ENCODE measurements at places on chromosomes 11 and 22.
A peak's percentile ranks its signal among the peaks of the same experiment; 100 is the strongest.

DNA sequence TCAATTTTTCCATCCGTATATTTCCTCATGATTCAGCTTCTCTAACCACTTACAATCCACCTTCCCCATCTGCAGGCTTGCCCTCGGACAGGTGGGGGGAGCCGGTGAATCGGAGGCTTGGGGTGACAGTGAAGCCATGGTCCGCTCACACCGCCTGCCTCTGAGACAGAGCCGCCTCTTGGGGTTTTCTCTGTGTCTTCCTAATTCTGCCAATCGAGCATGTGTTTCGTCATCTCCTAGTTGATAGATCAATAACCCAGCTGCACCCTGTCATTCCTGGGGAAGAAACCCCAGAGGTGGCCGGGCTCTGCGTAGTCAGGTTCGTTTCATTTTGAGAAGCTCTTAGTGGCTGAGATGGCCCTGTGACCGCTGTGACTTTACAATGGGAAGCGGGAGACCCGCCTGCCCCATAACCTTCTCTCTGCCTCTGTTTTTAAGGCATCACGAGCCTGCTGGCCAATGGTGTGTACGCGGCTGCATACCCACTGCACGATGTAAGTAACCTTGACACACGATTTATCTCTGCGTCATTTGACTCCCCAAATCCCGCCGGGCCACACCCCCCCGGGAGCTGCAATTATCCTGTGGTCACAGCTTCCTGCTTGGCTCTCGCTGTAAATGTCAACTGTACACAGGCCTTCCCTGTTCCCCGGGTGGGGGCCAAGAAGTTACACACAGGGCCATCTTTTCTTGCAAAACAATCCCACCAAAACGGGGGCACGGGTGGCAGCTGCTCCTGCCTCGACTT is 33.3 kb downstream of the ANO1 start:
- peak; percentile 69 for DNase-seq

- DNase-seq = no peak
Measured at GRCh38 chr11:19669511-19669910, 43.1 kb upstream of the NAV2 start.

GRCh38 chr22:49953027-49953679 is 7.4 kb upstream of the PIM3 start:
- no peak for DNase-seq

DNA sequence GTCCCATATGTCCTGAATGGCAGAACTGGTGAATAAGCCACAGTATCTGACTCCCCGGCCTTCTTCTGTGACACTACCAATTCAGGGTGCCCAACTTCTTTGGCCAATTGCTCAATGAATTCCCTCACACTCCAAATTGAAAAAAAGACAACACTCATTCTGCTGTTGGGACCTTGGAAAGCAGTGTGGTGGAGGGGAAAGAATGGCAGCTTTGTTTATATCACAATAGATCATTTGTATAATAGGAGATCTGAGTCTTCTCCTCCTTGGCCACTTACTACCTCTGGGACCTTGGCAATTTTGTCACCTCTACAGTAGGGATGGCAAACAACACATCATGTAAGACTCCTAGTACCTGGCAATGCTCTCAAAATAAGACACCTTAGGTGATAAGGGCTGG is 64.6 kb downstream of the OPCML start:
- DNase-seq = no peak
